Thymus (tissue), 14 donors: ENCODE measurements at places on chromosomes 11 and 22.

DNA sequence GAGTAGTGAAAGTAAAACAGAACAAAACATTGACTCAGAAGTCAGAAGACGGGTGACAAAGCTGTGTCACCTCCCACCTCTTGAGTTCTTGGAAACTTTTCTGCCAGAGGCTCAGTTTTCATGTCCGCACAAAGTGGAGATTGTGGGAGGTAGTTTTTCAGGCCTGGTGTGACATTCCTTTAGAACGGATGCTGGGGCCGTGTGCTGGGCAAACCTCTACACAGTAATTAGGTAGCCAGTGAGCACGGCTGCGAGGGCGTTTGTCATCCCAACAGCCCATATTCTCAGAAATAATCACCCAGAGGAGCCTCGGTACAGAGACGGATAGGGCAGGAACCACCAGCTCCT is 1054.4 kb downstream of the TBC1D22A start:
- no peaks in the 10 kb centered on the region for H3K4me1 ChIP-seq
- H3K36me3 ChIP-seq: no peaks in the 10 kb centered on the region
- H3K4me3 ChIP-seq: no peak overlapping the region
- DNase-seq: no peak
- H3K27me3 ChIP-seq: no peaks in the 10 kb centered on the region

DNA sequence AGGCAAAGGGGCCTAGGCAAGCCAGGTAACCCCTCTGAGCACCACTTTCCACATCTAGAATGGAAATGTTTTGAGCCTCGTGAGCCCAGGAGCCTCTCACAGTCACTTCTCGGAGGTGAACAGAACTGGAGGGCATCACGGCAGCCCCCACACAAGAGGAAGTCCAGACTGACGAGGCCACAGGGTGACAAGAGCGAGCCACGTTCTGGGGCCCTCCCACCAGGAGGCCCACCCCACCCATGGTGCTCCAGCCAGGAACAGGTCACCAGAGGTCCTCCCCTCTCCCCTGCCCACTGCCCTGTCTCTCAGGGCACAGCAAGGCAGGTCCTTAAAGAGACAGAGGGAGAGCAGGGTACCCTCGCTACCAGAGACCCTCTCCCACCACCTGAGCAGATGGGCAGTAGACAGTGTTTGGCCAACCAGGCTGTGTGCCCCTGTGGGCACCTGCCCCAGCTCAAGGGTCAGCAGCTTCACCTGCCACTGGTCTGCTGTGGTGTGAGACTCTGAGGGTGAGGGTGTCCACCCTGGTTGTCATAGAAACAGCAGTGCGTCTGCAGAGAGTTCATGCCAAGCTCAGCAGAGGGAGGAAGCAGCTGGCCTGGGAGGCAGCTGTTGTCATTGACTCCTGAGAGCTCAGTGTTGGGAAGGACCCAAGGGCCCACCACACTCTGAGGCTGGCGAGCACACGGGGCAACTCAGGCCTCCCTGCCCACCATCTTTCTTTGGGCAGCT is 31.4 kb downstream of the RSPH14 start:
- DNase-seq: no peak
- H3K36me3 ChIP-seq: no peaks in the 10 kb centered on the region
- no peaks in the 10 kb centered on the region for H3K27me3 ChIP-seq
- H3K4me3 ChIP-seq: no peak overlapping the region
- H3K4me1 ChIP-seq: peaks cover 11% of the 10 kb centered on the region

DNA sequence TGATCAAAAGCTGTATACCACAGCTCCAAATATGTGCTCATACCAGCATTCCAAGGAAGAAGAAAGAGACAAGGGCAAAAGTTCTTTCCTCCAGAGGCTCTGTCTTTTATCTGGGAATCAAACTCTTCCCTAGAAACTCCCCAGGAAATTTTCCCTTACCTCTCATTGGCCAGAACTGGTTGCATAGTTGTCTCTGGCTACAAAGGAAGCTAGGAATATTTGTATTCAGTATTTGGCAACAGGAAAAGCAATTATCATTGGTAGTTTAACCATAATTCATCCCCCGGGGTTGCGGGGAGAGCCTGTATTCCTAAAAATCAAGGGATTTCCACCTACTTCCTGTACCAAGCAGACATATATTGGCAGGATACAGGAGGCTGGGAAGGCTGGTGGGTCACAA is 10.5 kb upstream of the ZFTA start:
- no peaks in the 10 kb centered on the region for H3K27me3 ChIP-seq
- H3K36me3 ChIP-seq: no peaks in the 10 kb centered on the region
- DNase-seq: no peak
- no peak overlapping the region for H3K4me3 ChIP-seq
- no peaks in the 10 kb centered on the region for H3K4me1 ChIP-seq
- H3K27ac ChIP-seq: no peak overlapping the region

DNA sequence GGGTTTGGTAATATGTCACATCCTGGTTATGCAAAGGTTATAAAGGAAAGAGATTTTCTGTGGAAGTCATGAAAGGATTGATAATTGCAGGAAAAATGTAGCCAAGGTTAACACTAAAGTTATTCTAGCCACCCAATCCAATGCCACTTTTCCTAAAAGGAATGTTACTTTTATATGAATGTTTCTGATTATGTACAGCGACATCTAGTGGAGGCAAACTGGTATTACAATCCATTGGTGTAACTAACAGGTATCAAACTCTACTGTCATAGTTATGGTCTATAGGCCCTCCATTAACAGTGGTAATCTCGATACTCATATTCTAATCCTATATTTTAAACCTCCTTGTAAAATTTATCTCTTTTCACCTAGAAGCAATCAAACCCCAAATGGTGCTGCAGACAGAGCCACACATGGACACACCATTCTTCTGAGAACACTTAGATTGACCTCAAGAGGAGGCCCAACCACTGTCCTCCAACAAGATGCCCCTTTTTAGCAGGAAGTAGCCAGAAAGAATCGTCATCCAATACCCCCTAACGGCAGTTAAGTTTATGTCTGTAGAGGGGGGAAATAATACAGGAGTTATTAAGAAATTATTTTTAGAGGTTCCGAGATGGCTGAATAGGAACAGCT is 74.9 kb upstream of the RAG2 start:
- DNase-seq: no peak
- H3K27me3 ChIP-seq: no peaks in the 10 kb centered on the region
- no peak overlapping the region for H3K4me3 ChIP-seq
- no peak overlapping the region for H3K27ac ChIP-seq
- peaks cover 4% of the 10 kb centered on the region for H3K36me3 ChIP-seq
- H3K4me1 ChIP-seq: no peaks in the 10 kb centered on the region

- no peaks in the 10 kb centered on the region for H3K27me3 ChIP-seq
- no peak for DNase-seq
- no peaks in the 10 kb centered on the region for H3K36me3 ChIP-seq
- H3K4me3 ChIP-seq: no peak overlapping the region
- H3K4me1 ChIP-seq: no peaks in the 10 kb centered on the region
- no peak overlapping the region for H3K27ac ChIP-seq
These were observed 18.9 kb downstream of the LGR4 start for GRCh38 chr11:27453701-27454100.

DNA sequence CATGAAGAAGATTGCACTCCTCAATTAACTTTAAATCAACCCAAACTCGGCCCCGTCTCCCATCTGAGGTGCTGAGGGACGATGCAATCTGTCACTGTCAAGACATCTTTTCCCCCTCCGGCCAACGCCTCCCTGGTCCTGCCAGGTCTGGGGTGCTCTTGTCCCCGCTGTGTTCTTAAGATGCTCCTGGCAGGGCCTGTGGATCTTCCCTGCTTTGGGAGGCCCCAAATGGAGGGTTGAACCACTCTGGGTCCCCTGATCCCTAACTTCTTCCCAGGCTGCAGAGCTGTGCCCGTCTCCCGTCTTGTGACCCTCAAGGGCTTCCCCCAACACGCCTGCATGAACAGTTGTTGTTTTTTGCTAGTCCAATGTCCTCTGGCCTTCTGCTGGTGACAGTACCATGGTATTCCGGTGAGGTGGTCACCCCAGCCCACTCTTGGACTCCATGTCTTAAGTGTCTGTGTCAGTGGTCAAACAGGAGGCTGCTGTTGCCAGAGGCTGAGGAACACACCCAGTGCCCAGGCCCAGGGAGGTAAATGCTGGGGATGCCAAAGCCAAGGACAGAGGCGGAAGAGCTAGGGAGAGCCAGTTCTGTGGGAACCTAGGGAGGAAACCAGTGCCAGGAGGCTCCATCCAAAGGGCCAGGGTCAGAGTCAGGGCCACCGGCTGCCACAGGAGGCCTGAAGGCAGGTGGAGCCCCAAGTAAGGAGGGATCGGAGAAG is 70.6 kb upstream of the SHANK2 start:
- H3K4me3 ChIP-seq: no peak overlapping the region
- H3K4me1 ChIP-seq: no peaks in the 10 kb centered on the region
- no peaks in the 10 kb centered on the region for H3K27me3 ChIP-seq

GRCh38 chr11:8250981-8251615 is 12.6 kb downstream of the LMO1 start:
- DNase-seq: no peak
- no peak overlapping the region for H3K4me3 ChIP-seq
- H3K36me3 ChIP-seq: no peaks in the 10 kb centered on the region
- H3K4me1 ChIP-seq: no peaks in the 10 kb centered on the region
- H3K27ac ChIP-seq: no peak overlapping the region

DNA sequence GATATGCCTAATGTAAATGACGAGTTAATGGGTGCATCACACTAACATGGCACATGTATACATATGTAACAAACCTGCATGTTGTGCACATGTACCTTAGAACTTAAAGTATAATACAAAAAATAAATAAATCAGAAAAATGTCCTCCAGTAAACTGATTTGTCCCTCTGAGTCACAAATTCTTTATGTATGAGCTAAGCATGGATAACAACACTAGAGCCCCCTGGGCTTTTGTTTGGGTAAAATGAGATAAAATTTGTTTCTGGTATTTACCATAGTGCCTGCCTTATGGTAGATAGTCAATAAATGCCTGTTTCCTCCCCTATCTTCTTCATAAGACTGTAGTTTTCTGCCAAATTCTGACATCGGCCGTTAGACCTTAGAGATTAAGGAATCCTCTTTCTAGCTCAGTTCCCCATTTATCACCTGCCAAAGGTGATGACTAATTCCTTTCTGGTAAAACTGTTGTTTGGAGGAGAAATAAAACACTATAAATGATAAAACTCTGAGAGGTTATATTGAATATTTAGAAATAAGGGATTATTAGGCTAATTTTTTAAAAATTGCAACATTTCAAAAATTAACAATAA is 43.6 kb upstream of the LUZP2 start:
- no peaks in the 10 kb centered on the region for H3K4me1 ChIP-seq
- no peak overlapping the region for H3K4me3 ChIP-seq
- no peaks in the 10 kb centered on the region for H3K27me3 ChIP-seq
- H3K36me3 ChIP-seq: no peaks in the 10 kb centered on the region
- no peak for DNase-seq

DNA sequence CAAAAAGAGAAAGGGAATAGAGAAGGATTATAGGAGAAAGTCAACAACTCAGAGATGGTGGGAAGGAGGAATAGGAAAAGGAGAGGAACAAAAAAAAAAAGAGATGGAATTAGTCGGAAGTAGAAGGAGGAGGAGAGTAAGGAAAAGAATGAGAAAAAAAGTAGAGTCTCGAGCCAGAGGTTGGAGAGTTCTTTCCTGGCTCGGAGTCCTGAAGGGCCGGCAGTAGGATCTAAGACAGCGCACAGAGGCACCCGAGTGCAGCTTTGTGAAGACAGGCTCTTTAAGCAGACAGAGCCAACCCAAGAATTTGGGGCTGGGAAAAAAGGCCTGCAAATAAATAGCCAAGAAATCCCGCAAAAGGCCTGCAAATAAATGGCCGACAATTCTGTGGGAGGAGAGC is 170.4 kb upstream of the CCDC90B start:
- H3K27ac ChIP-seq: no peak overlapping the region
- DNase-seq: no peak
- no peaks in the 10 kb centered on the region for H3K36me3 ChIP-seq
- no peak overlapping the region for H3K4me3 ChIP-seq

DNA sequence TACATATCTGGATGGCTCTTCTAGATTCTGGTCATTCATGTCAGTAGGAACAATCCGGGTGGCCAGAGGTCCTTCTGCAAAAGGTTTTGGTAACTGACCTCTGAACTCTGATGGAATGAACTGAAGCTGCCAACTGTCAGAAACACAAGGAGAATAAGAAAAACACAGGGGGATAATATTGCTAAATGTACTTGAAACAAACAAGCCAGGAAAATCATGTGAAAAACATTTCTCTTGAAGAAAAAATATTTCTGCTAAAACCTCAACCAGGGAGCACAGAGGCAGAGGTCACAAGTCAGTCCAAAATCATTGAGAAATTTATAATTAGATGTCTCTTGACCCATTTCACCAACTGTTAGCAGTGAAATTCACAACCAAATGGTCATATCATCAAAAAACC is 35.2 kb downstream of the ALG9 start:
- H3K4me1 ChIP-seq: no peaks in the 10 kb centered on the region
- no peaks in the 10 kb centered on the region for H3K27me3 ChIP-seq
- peaks cover 27% of the 10 kb centered on the region for H3K36me3 ChIP-seq
- no peak for DNase-seq

DNA sequence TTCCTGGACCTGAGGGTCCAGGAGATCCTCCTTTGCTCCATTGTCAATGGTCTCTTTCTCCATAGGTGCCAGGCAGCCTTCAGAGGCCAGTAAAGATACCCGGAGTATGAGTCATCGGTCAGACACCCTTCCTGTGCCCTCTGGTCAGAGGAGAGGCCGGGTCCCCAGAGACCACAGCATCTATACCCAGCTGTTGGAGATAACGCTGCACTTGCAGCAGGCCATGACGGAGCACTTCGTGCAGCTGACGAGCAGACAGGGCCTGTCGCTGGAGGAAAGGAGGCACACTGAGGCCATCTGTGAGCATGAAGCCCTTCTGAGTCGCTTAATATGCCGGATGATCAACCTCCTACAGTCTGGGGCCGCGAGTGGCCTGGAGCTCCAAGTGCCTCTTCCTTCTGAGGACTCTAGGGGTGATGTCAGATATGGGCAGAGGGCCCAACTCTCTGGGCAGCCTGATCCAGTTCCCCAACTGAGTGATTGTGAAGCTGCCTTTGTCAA is at the start of gene ACCSL:
TSS of gene ACCSL (plus strand) at position 51 of the 501 bp plus-strand sequence. CDS start at position 107, 56 bp downstream.
- no peak within 1 kb of the TSS for H3K4me3 ChIP-seq
- no peaks in the 10 kb centered on the region for H3K36me3 ChIP-seq
- no peak within 1 kb of the TSS for H3K27ac ChIP-seq
- H3K27me3 ChIP-seq: no peaks in the 10 kb centered on the region

GRCh38 chr11:96309016-96309642 is 33.9 kb downstream of the MAML2 start:
- H3K4me1 ChIP-seq: peaks cover 8% of the 10 kb centered on the region
- no peaks in the 10 kb centered on the region for H3K27me3 ChIP-seq
- DNase-seq: no peak
- H3K36me3 ChIP-seq: no peaks in the 10 kb centered on the region
- H3K4me3 ChIP-seq: no peak overlapping the region

GRCh38 chr11:92653454-92653853 is 316.0 kb upstream of the MTNR1B start:
- H3K4me3 ChIP-seq: no peak overlapping the region
- H3K4me1 ChIP-seq: peaks cover 13% of the 10 kb centered on the region
- no peak overlapping the region for H3K27ac ChIP-seq
- no peaks in the 10 kb centered on the region for H3K36me3 ChIP-seq
- DNase-seq: no peak
